ENCODE measurements at places on chromosomes 4 and X. TPM values are rescaled to one million over a fixed set of nuclear protein-coding genes. Genes with fewer than 3 reads are reported as not detected.

The SPANXA1 gene
- total RNA-seq: not detected

The TLR8 gene
- not detected for total RNA-seq

The ZFP42 gene
- total RNA-seq: 0.12 TPM

The STBD1 gene
- total RNA-seq: 1.9 TPM

The GPR173 gene
- total RNA-seq: not detected

Data from T-helper 1 cell treated with Interleukin-12 subunit alpha and Interleukin-12 subunit beta and Interleukin-4 antibody, amounts not matched to agents 30 ng/mL and 1 ng/mL, for 36 hours (primary cell).